ENCODE measurements at places on chromosomes 13 and 19. TPM values are rescaled to one million over a fixed set of nuclear protein-coding genes. Genes with fewer than 3 reads are reported as not detected.
A peak's percentile ranks its signal among the peaks of the same experiment; 100 is the strongest.

- DNase-seq: no peak
These were observed 238.1 kb downstream of the DCLK1 start for GRCh38 chr13:35892837-35893814.

DNA sequence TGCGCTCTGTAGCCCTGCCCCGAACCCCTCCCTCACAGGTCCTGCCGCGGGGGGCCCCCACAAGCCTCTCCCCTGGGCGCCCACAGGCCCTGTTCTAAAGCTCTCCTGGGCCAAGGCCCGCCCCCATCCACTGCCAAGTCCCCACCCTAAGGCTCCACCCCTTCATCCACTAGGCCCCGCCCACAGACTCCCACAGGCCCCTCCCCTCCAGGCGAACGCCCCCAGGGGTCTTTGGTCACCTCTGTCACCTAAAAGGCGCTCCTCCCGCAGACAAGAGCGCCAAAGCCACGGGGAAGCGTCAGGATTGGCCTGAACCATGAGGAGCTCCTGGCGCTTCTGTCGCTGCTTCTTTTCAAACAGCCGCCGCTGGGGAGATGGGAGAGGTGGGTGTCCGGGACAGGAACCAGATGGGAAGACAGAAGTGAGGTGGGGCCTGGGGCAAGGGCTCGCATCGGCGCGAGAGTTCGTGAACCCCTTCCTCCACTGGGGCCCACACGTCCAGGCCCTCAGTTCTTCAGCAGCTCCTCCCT is 2.3 kb downstream of the TULP2 start:
- DNase-seq: peak; percentile 32

GRCh38 chr19:38538793-38539528 is 78.8 kb downstream of the MAP4K1 start:
- DNase-seq: no peak

- DNase-seq: no peak
These were observed 60.4 kb downstream of the SLITRK6 start for GRCh38 chr13:85738696-85739320.

GCDH gene
- 85.8 TPM for total RNA-seq

Data from activated T-cell treated with anti-CD3 and anti-CD28 coated beads, Interleukin-2, amount 50 U/mL, for 4 hours (primary cell).